Transverse colon (tissue), 4 donors: ENCODE measurements at places on chromosomes 4 and X. TPM values are rescaled to one million over a fixed set of nuclear protein-coding genes. Genes with fewer than 3 reads are reported as not detected.

Gene TRAM1L1
- total RNA-seq: not detected

Gene RASSF6
- 36.2 TPM for total RNA-seq

GRCh38 chr4:164408831-164409230 lies 345.1 kb upstream of the SMIM31 start:
- no peaks in the 10 kb centered on the region for H3K36me3 ChIP-seq
- H3K27me3 ChIP-seq: no peaks in the 10 kb centered on the region
- H3K4me1 ChIP-seq: no peaks in the 10 kb centered on the region
- no peak for DNase-seq
- H3K4me3 ChIP-seq: no peak overlapping the region
- no peak overlapping the region for H3K27ac ChIP-seq

DNA sequence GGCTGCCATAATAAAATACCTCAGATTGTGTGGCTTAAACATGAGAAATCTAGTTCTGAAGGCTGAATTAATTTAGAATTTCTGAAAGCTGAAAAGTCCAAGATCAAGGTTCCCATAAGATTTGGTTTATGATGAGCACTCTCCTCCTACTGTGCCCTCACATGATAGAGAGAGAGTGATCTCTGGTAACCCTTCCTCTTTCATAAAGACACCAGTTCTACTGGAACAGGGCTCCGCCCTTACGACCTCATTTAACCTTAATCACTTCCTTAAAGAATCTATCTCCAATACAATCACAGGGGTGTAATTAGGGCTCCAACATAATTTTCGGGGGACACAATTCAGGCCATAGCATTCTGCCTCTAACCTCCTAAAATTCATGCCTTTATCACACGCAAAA lies 194.0 kb upstream of the MAB21L2 start:
- no peak for DNase-seq
- H3K27ac ChIP-seq: no peak overlapping the region
- no peak overlapping the region for H3K4me3 ChIP-seq
- no peaks in the 10 kb centered on the region for H3K36me3 ChIP-seq
- no peaks in the 10 kb centered on the region for H3K27me3 ChIP-seq

- no peaks in the 10 kb centered on the region for H3K4me1 ChIP-seq
- no peak for DNase-seq
- H3K27ac ChIP-seq: no peak overlapping the region
These were observed 287.0 kb upstream of the NOCT start for GRCh38 chr4:138728566-138728965.

DNA sequence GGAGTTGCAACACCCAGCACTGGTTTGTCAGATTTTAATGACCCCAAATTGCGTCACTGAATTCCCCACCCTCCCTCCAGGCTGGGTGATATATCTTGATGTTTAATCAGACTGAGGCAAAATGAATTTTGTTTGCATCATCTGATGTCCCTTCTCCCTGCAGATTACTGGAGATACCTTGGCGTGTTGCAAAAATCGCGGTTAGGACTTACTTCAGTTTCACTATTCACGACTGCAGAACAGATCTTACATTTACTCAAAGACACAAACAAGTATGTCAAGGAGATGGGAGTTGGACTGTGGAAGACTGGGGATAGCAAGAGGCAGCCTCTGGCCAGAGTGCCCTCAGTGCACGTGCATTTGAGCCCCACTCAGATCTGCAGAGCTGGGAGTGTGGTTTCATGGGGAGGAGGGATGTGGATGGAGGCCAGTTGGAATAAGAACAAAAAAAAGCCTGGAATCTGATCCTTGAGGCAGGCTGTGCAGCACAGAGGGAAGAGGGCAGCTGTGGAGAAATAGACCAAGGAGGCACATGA lies 92.2 kb upstream of the MTM1 start:
- H3K27ac ChIP-seq: no peak overlapping the region
- no peak for DNase-seq
- no peaks in the 10 kb centered on the region for H3K27me3 ChIP-seq
- H3K36me3 ChIP-seq: no peaks in the 10 kb centered on the region
- no peak overlapping the region for H3K4me3 ChIP-seq
- no peaks in the 10 kb centered on the region for H3K4me1 ChIP-seq

- H3K4me1 ChIP-seq: no peaks in the 10 kb centered on the region
- H3K4me3 ChIP-seq: no peak overlapping the region
- H3K27me3 ChIP-seq: no peaks in the 10 kb centered on the region
- H3K27ac ChIP-seq: no peak overlapping the region
These were observed 98.2 kb downstream of the PJA1 start for GRCh38 chrX:69066966-69067525.

DNA sequence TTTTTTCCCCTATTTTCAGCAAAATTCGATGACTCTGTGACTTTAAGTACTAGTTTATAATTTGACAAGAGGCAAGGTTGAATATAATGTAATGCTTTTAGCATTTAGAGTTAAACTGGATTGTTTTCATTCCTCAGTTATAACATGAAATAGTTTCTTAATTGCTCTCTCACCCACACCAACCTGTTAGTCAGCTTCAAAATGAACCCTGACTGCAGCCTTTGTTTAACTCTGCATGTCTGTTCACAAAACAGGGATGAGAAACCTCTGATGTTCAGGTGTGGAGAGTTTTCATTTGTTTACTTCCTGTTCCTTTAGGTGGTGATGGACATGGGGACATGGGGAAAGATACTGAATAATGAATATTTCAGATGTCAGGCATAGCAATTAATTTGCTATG lies 49.9 kb upstream of the MND1 start:
- no peaks in the 10 kb centered on the region for H3K27me3 ChIP-seq
- no peak overlapping the region for H3K4me3 ChIP-seq
- peaks cover 4% of the 10 kb centered on the region for H3K36me3 ChIP-seq
- peaks cover 21% of the 10 kb centered on the region for H3K4me1 ChIP-seq
- no peak overlapping the region for H3K27ac ChIP-seq

DNA sequence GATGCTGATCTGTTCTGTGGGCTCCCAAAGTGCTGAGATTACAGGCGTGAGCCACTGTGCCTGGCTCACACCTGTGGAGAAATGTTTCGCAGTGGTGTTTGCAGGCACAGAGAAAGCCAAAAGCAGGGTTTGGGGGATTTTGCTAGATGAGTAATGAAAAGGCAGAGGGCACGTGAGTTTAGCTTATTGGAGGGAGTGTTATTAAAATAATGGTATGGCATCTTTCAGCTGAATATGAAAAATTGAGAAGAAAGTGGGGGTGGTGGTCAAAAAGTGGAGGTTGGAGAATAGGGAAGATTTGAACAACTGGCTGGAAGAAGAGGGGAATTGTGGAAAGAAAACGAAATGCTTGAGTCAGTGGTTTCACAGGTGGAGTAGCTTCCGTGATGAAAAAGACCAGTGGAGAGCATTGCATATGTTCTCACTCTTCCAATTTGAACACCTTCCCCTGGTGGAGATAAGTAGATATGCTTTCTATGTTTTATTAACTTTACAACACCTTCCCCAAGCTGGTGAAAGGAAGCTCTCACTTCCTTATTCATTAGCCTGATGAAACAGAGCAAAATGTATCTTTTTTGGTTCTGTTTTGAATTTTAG lies 1.1 kb upstream of the CHST7 start:
- no peak overlapping the region for H3K4me3 ChIP-seq
- no peaks in the 10 kb centered on the region for H3K36me3 ChIP-seq
- H3K4me1 ChIP-seq: no peaks in the 10 kb centered on the region
- no peak overlapping the region for H3K27ac ChIP-seq
